ENCODE measurements at places on chromosomes 12 and 14.

DNA sequence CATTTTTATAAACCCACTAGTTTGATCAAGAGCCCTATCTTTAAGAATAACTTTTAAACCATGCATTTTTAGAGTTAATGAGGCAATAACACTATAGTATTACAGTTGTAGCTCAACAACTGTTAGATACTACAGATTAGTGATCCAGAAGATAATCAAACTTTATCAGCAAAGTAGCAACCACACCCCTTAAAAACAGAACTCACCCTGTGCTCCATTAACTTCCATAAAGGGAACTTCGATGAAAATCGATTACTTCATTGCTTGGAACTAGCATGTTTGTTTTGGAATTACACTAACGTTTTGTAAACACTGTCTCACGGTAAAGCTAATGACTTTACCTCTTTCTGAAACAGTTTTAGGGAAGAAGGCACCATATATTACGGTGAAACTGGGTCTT is 1.4 kb downstream of the SGPP1 start:
- DNase-seq: no peak
- H3K27me3 ChIP-seq: no peaks in the 10 kb centered on the region
- peaks cover 19% of the 10 kb centered on the region for H3K36me3 ChIP-seq
- peaks cover 12% of the 10 kb centered on the region for H3K4me1 ChIP-seq
- peak overlapping the region; percentile 98 for H3K4me3 ChIP-seq

DNA sequence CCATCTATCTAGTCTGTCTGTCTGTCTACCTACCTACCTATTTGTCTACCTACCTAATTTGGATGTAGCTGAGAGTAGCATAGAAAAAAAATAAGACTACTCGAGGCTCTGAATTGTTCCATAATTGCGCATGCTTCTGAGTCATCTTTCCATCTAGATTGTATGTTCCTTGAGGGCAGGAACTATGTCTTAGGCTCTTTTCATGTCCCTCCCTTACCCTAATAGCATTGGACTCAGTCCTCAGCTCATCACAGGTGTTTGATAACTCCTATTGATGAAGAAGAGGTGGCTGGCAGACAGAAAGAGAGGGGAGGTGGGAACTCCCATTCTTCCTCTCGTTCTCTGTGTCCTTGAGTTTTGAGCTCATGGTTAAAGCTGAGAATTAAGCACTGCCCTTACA is 263.7 kb downstream of the TTC6 start:
- no peaks in the 10 kb centered on the region for H3K27me3 ChIP-seq
- no peaks in the 10 kb centered on the region for H3K36me3 ChIP-seq
- H3K4me1 ChIP-seq: no peaks in the 10 kb centered on the region
- no peak for DNase-seq
- H3K27ac ChIP-seq: no peak overlapping the region

- peak overlapping the region; percentile 51 for H3K27ac ChIP-seq
- H3K36me3 ChIP-seq: no peaks in the 10 kb centered on the region
- H3K4me1 ChIP-seq: peaks cover 13% of the 10 kb centered on the region
Observed at GRCh38 chr12:72295744-72296143, 23.6 kb downstream of the TRHDE start.

- H3K27me3 ChIP-seq: no peaks in the 10 kb centered on the region
- H3K4me1 ChIP-seq: no peaks in the 10 kb centered on the region
- no peaks in the 10 kb centered on the region for H3K36me3 ChIP-seq
- no peak overlapping the region for H3K27ac ChIP-seq
- H3K4me3 ChIP-seq: no peak overlapping the region
- DNase-seq: no peak
Observed at GRCh38 chr14:92866181-92866752, 56.7 kb upstream of the CHGA start.

- no peak overlapping the region for H3K27ac ChIP-seq
- no peak overlapping the region for H3K4me3 ChIP-seq
- H3K27me3 ChIP-seq: peaks cover 29% of the 10 kb centered on the region
- no peaks in the 10 kb centered on the region for H3K36me3 ChIP-seq
Observed at GRCh38 chr14:24784981-24785380, 151.0 kb upstream of the GZMB start.

DNA sequence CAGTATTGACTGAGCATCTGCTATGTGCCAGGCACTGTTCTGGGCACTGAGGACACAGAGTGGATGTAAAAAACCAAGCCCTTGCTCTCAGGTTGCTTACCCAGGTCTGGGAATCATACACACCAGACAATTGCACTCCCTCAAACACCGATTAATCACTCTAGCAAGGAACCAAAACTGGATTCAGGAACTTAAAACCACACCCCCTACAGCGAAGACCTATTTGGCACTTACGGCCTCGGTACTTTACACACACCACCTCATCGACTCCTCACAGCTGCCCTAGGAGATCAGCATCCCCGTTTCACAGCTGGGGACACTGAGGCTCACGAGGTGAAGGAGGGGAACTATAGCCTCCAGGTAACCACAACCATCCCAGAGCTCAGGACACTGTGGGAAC is 1.6 kb downstream of the GLTP start:
- no peaks in the 10 kb centered on the region for H3K36me3 ChIP-seq
- H3K27me3 ChIP-seq: no peaks in the 10 kb centered on the region
- peak overlapping the region; percentile 47 for H3K27ac ChIP-seq
- DNase-seq: no peak
- H3K4me3 ChIP-seq: peak overlapping the region; percentile 98

GRCh38 chr14:55707365-55707804 is 127.4 kb downstream of the KTN1 start:
- peaks cover 16% of the 10 kb centered on the region for H3K4me1 ChIP-seq
- no peaks in the 10 kb centered on the region for H3K27me3 ChIP-seq
- H3K36me3 ChIP-seq: no peaks in the 10 kb centered on the region
- H3K4me3 ChIP-seq: no peak overlapping the region
- H3K27ac ChIP-seq: no peak overlapping the region
- no peak for DNase-seq

- no peaks in the 10 kb centered on the region for H3K36me3 ChIP-seq
Observed at GRCh38 chr14:23727566-23728335, 91.6 kb downstream of the DHRS2 start.

- H3K27me3 ChIP-seq: no peaks in the 10 kb centered on the region
- H3K4me1 ChIP-seq: no peaks in the 10 kb centered on the region
- no peak overlapping the region for H3K27ac ChIP-seq
- no peaks in the 10 kb centered on the region for H3K36me3 ChIP-seq
- H3K4me3 ChIP-seq: no peak overlapping the region
Observed at GRCh38 chr12:7884689-7885088, 12.0 kb upstream of the SLC2A14 start.

- H3K27ac ChIP-seq: no peak overlapping the region
- peaks cover 32% of the 10 kb centered on the region for H3K36me3 ChIP-seq
- no peak for DNase-seq
- peaks cover 8% of the 10 kb centered on the region for H3K4me1 ChIP-seq
- no peak overlapping the region for H3K4me3 ChIP-seq
Observed at GRCh38 chr12:68638721-68639395, 28.2 kb downstream of the RAP1B start.

DNA sequence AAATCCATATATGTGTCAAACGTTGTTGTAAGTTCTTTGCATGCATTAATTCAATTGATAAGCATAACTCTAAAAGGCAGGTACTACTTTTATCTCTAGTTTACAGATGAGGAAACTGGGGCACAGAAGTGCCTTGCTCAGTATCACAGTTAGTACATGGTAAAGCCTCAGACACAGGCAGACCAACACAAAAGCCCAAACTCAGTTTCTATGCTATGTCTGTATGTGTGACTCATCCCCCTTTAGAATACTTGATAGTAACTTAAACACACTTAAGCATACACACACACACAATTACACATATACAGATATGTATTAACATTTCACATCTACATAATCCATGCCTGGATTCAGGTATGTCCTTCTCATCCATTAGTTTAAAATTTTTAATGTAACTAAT is 88.0 kb downstream of the EPS8 start:
- H3K36me3 ChIP-seq: no peaks in the 10 kb centered on the region
- no peaks in the 10 kb centered on the region for H3K27me3 ChIP-seq
- H3K27ac ChIP-seq: peak overlapping the region; percentile 71
- no peak for DNase-seq
- no peak overlapping the region for H3K4me3 ChIP-seq

DNA sequence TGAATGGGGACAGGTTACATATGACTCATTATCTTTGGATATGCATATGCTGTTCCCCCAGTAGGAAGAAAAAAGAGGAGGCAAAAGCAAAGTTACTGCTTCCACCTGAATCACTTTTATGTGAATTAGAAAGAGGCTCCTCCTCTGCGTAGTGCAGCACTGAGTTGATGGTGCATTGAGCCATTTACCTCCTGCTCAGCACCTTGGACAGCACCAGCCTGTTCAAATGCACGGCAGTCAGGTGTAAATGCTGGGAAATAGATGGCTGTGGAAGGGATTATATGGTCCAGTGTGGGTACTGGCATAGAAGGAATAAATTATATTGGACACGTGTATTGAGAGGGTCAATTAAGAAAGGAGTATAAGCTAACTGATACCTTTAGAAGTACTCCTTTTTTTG is 541.9 kb upstream of the SEL1L start:
- no peak for DNase-seq
- H3K4me1 ChIP-seq: no peaks in the 10 kb centered on the region
- no peaks in the 10 kb centered on the region for H3K36me3 ChIP-seq
- H3K27ac ChIP-seq: no peak overlapping the region
- H3K4me3 ChIP-seq: no peak overlapping the region

DNA sequence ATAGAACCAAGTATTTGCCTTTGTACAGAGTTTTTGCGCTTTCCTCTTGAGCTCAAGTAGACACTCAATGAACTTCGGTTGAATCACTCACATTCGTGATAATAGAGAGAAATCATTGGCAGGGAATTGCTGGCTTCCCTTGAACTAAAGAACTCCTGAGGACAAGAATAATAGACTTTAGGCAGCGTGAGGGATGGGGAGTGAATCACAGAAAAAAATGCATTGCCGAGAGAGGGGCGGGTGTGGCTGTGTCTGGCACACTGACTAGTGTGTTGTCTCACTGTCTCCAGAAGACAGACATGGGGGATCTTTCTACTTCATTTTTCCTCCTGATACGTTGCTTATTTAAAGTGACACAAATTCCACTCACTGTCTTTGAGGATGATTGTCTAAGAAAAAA is 805.2 kb downstream of the BCL11B start:
- DNase-seq: no peak
- H3K4me3 ChIP-seq: no peak overlapping the region
- H3K27ac ChIP-seq: peak overlapping the region; percentile 1
- H3K27me3 ChIP-seq: no peaks in the 10 kb centered on the region

DNA sequence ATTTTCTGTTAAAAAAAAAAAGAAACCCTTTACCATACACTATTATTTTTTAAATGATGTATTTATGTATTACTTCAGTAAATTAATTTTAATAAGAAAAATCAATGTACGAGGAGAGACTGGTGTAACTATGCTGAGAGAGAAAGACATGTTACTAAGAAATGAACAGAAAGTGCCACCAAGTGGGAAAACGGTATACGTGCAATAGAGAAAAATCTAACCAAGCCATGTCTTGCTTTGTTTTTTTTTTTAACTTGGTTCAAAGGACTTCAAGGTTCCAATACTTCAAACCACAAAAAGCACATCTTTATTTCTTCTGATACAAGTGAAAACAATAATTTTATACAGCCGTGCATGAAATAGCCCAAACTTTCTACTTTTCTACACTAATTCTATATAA is 22.9 kb downstream of the NDUFA12 start:
- H3K27me3 ChIP-seq: no peaks in the 10 kb centered on the region
- H3K27ac ChIP-seq: no peak overlapping the region
- peaks cover 5% of the 10 kb centered on the region for H3K36me3 ChIP-seq
- H3K4me1 ChIP-seq: no peaks in the 10 kb centered on the region

GRCh38 chr12:77204083-77204482 is 138.7 kb upstream of the E2F7 start:
- no peak for DNase-seq
- no peaks in the 10 kb centered on the region for H3K36me3 ChIP-seq
- H3K4me1 ChIP-seq: no peaks in the 10 kb centered on the region
- no peak overlapping the region for H3K4me3 ChIP-seq
- no peaks in the 10 kb centered on the region for H3K27me3 ChIP-seq
- H3K27ac ChIP-seq: no peak overlapping the region

GRCh38 chr12:84463741-84464495 is 448.7 kb downstream of the SLC6A15 start:
- H3K4me3 ChIP-seq: no peak overlapping the region
- H3K27me3 ChIP-seq: no peaks in the 10 kb centered on the region
- no peaks in the 10 kb centered on the region for H3K36me3 ChIP-seq
- no peak for DNase-seq
- H3K4me1 ChIP-seq: no peaks in the 10 kb centered on the region
- H3K27ac ChIP-seq: no peak overlapping the region

DNA sequence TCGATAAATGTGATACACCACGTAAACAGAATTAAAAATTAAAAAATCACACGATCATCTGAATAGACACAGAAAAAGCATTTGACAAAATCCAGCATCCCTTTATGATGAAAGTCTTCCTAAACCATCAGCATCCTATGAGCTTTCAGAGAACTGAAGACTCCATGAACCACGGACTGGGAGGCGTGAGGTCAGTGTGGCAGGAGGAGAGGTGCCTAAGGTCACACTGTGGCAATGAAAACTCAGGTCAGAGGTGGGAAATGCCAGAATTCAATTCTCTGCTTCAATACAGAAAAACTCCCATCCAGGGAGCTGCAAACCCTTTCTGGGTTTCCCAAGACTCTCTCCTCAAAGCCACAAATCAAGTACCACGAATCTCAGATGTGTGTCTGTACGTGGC is 51.6 kb downstream of the KDM2B start:
- no peak overlapping the region for H3K4me3 ChIP-seq
- no peak overlapping the region for H3K27ac ChIP-seq
- no peak for DNase-seq
- 0 out of 2 replicates have a peak, but pooled peaks cover 3% of the 10 kb centered on the region for H3K36me3 ChIP-seq
- H3K4me1 ChIP-seq: no peaks in the 10 kb centered on the region
- no peaks in the 10 kb centered on the region for H3K27me3 ChIP-seq

- no peaks in the 10 kb centered on the region for H3K27me3 ChIP-seq
- no peak overlapping the region for H3K27ac ChIP-seq
- H3K36me3 ChIP-seq: no peaks in the 10 kb centered on the region
- H3K4me1 ChIP-seq: no peaks in the 10 kb centered on the region
Observed at GRCh38 chr12:129049917-129050316, 196.6 kb downstream of the GLT1D1 start.

- no peaks in the 10 kb centered on the region for H3K4me1 ChIP-seq
- no peaks in the 10 kb centered on the region for H3K27me3 ChIP-seq
- H3K36me3 ChIP-seq: no peaks in the 10 kb centered on the region
Observed at GRCh38 chr12:61911113-61911512, 349.1 kb upstream of the USP15 start.

- H3K4me1 ChIP-seq: no peaks in the 10 kb centered on the region
- no peaks in the 10 kb centered on the region for H3K36me3 ChIP-seq
- no peaks in the 10 kb centered on the region for H3K27me3 ChIP-seq
- no peak overlapping the region for H3K27ac ChIP-seq
- DNase-seq: no peak
Observed at GRCh38 chr14:91893669-91894068, 26.3 kb upstream of the TC2N start.

DNA sequence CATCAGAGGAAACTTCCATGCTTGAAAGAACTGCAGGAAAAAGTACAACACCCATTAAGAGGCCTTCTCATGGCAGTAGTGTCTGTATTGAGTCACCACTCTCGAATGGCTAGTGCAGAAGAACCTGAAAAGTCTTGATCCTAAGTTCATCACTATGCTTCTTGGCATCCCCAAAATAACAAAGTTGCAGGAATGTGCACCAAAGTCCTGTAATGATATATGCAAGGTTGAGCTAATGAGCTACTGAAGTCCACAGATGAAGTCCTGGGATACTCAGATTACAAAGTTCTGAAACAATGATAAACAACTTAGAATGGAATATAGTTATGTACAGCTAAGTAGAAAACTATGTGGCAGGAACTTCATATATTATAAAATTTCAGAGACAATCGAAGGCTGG is 545.4 kb downstream of the FOXG1 start:
- H3K27ac ChIP-seq: no peak overlapping the region
- no peak for DNase-seq
- H3K27me3 ChIP-seq: no peaks in the 10 kb centered on the region
- no peak overlapping the region for H3K4me3 ChIP-seq

- H3K4me1 ChIP-seq: no peaks in the 10 kb centered on the region
- no peak overlapping the region for H3K27ac ChIP-seq
- H3K27me3 ChIP-seq: no peaks in the 10 kb centered on the region
Observed at GRCh38 chr12:116594325-116595038, 35.3 kb downstream of the MAP1LC3B2 start.
